ENCODE measurements at places on chromosomes 16 and 17.

GRCh38 chr17:72580321-72581127, 459.7 kb downstream of the SOX9 start:
- DNase-seq = no peak

GRCh38 chr16:68520649-68521086, 18.4 kb upstream of the ZFP90 start:
- DNase-seq = peak; percentile 96

- no peak for DNase-seq
Observed at GRCh38 chr17:74563358-74563757, 4.0 kb downstream of the CD300H start.

GRCh38 chr17:4487820-4488716, 10.6 kb upstream of the SPNS2 start:
- DNase-seq = no peak

- no peak for DNase-seq
Observed at GRCh38 chr17:71409712-71410111, 711.1 kb upstream of the SOX9 start.

- DNase-seq = no peak
Observed at GRCh38 chr16:68978303-68978954, 127.0 kb upstream of the HAS3 start.

DNA sequence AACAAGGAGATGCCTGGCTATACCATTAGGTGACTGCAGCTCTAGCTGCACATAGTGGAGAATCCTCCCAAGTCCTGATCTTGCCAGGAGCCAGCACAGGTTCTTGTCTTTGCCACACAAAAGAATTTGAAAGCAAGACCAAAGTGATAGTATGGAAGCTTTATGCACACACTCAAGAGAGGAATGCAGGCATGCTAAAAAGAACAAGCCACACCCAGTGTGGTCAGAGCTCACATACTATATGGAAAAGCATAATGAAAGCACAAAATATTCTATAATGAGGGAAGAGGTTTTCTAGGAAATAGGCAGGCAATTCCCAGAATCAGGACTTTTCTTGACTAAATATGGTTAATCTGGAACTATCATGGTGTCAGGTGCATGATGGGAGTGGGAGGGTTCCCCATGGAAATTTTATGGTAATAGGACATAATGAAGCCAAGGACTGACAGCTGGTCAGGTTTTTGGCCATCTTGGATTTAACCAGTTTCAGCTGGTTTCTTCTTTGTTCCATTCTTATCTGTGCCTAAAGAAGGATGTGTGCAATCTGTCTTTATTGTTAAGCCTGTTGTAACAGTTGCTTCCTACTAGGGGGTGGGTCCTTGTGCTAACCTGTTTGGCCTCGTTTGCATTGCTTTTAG, 171.6 kb downstream of the ZNF18 start:
- DNase-seq = no peak

Data from GM13977 (cell line).